ENCODE measurements at places on chromosomes 13 and 19.

DNA sequence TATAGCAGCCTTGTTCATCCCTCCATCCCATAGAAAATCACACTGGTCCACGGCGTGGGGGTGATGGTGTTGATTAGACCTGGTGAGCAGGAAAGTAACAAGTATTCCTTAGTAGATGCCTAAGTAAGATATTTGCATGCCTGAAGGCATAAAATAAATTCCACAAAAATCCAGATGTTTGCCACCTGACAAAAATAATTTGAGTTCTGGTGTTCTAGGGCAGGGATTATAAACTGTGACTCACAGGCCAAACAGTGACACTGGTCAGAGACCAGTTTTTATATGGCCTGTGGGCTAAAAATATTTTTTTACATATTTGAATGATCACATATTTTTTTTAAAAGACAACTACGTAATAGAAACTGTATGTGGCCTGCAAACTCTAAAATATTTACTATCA is 310.7 kb downstream of the RFC3 start:
- DNase-seq: no peak

GRCh38 chr13:63448692-63449091 is 2033.0 kb upstream of the PCDH20 start:
- no peak for DNase-seq

DNA sequence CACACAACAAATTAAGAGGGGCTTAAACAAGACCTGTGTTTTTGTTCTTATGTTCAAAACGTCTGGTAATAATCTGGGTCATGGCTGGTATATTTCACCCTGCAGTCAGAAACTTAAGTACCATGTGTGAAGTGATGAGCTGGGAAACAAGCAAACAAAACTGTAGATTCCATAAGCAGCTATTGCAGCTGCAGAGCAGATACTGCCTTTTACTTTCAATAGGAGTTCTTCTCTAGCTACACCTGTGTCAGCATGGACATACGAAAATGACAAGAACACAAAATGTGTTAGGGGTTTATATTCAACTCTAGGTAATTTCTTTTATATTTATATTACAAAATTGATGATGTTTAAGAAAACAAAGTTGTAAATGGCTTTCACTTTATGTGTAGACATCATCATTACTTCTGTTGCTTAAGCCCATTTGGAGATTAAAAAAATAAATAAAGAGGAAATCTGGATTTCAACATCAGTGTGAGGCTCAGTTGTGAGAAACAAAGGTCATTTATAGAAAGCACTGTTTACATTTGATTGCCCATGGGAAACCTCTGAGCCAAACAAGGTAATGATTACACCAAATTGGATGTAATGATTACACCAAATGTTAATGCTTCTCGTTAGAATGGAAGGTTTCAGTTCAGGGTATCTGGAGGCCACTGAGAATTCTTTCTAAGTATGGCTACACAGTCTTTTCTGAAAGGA is 451.0 kb upstream of the SLC10A2 start:
- no peak for DNase-seq

DNA sequence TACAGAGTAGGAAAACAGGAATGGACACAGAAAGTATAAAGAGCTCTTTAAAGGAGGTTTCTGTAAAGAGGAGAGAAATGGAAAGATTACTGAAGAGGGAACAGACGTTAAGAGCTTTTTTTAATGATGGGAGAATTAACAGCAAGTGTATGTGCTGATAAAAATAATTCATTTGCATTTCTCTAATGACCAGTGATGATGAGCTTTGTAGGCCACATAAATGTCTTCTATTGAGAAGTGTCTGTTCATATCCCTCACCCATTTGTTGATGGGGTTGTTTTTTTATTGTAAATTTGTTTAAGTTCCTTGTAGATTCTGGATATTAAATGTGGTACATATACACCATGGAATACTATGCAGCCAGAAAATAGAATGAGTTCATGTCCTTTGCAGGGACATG is 40.0 kb downstream of the MYO16 start:
- no peak for DNase-seq

GRCh38 chr13:70703755-70704154 is 595.5 kb upstream of the KLHL1 start:
- DNase-seq: no peak

GRCh38 chr19:11288349-11288748 is 7.6 kb upstream of the TSPAN16 start:
- DNase-seq: no peak

GRCh38 chr13:112161521-112162301 is 94.8 kb downstream of the SOX1 start:
- no peak for DNase-seq

DNA sequence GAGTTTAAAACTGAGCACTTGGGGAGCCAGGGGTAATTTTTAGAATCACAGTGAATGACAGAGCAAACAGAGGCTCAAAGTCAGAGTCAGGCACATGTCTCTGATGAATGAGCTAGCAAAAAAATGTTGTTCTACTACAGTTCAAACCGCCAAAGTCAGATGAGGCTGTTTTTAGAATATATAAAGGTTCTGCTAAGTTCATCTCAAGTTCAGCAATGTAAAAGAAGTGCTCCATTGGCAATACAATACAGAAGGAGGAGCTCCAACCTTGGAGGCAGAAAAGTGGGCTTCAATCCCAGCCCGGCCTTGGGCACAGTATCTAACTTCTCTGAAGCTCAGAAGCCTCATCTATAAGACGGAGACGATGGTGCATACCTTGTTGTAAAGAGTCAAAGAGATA is 70.1 kb upstream of the IPO5 start:
- no peak for DNase-seq
